Left lung (tissue), 14 donors: ENCODE measurements at places on chromosomes 13 and 19.

DNA sequence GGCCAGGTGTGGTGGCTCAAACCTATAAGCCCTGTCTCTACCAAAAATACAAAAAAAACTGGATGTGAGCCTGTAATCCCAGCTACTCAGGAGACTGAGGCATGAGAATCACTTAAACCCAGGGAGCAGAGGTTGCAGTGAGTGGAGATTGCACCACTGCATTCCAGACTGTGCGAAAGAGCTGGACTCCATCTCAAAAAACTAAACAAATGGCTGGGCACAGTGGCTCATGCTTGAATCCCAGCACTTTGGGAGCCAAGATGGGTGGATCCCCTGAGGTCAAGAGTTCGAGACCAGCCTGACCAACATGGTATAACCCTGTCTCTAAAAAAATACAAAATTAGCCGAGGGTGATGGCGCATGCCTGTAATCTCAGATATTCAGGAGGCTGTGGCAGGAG, 34.9 kb upstream of the ZNF83 start:
- DNase-seq = no peak

GRCh38 chr13:26558074-26558805, 757 bp downstream of the WASF3 start:
- no peak for DNase-seq

GRCh38 chr19:56751078-56751489, 79.5 kb upstream of the ZNF835 start:
- DNase-seq = no peak

GRCh38 chr19:45101806-45102205, 8.8 kb downstream of the PPP1R37 start:
- DNase-seq = no peak

DNA sequence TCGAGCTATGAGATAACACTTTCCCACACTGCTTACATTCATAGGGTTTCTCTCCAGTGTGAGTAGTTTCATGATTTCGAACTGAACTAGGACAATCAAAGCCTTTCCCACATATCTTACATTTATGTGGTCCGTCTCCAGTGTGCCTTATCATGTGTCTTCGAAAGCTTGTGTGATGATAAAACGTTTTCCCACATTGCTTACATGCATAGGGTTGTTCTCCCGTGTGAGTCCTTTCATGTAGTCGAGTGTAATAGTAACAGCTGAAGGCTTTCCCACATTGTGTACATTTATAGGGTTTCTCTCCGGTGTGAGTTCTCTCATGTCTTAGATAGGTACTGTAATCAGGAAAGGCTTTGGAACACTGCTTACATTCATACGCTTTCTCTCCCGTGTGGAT, 16.3 kb downstream of the ZNF823 start:
- DNase-seq = no peak

DNA sequence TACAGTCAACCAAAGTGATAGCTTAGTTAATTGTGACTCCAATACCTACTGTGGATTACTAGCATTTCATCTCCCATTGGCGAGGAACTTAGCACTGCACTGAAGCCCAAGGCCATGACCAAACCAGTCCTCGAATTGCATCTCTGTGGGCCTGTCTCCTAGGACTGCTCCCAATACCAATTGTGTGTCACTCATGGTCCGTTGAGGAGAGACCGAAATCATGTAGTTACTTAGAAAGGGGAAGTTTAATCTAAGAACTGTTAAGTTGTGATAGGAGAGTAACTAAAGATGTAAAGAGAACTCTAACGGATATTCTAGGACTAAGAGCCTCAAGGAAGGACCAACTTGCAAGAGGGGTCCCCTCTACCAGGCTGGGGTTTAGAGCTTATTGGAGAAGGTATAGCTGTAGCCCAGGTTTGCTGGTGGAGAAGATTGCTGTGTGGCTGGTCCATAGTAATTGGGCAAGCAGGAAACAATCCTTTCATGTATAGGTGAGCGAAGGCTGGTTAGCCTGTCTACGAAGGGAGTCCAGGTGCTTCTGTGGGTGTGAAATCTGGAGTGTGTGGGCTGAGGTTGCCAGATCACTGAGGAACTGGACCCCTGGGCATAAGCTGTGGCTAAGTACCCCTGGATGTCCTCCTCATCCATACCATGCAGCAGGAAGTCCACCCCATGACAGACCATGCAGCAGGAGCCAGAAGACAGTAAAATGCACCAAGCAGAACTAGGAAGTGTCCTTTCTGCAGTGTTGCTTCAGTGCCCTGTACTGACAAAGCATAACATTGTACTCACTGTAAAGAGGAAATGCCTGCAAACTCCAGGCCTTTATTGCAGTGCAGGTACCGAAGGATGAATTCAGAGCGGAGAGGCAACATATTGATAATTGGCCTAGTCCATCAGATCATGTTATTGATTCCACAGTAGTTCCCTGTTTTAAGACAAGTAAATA, 30.8 kb downstream of the DNAJC3 start:
- DNase-seq = no peak

- DNase-seq = peak; percentile 41
Observed at GRCh38 chr13:25819856-25820530, 231.8 kb downstream of the SHISA2 start.

DNA sequence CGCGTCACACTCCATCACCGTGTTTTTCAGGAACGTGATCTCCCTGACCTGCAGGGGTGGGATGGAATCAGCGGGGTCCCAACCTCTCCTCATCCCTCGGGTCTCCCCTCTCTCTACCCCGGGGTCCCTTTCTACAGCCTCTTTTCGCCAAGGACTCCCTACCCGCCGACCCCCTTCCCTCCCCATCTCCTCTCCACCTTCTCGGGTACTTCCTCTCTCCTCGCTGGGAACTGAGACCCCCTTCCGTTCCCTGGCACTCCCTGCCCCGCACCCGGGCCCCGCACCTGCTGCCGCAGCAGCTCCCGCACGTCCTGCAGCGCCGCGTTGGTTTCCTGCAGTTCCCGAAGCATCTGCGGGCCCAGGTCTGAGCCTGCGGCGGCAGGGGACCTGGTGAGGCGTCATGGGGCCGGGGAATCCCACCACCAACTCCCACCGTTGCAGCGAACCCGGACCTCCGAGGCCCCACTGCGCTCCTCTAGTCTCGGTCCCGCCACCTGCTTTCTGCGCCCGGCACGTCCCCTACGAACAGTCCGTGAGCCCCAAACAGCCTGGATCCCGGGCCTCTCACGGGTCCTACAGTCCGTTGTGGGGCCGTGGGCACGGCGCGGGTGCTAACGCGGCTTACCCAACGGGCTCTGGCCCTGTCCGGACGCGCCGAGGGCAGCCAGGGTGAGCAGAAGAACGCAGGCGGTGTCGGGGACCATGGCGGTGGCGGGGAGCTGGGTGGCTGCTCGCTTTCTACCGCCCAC, at the start of gene COMP:
COMP (minus strand) TSS at position 740 of the 749 bp plus-strand sequence; CDS start at position 704, 36 bp downstream.
- no peak for DNase-seq

GRCh38 chr19:14089662-14090508, 666 bp downstream of the SAMD1 start:
- no peak for DNase-seq

- DNase-seq = no peak
Observed at GRCh38 chr13:20161275-20161950, 561 bp upstream of the GJA3 start.

GRCh38 chr19:41957838-41958366, 1.2 kb downstream of the RABAC1 start:
- DNase-seq = no peak

DNA sequence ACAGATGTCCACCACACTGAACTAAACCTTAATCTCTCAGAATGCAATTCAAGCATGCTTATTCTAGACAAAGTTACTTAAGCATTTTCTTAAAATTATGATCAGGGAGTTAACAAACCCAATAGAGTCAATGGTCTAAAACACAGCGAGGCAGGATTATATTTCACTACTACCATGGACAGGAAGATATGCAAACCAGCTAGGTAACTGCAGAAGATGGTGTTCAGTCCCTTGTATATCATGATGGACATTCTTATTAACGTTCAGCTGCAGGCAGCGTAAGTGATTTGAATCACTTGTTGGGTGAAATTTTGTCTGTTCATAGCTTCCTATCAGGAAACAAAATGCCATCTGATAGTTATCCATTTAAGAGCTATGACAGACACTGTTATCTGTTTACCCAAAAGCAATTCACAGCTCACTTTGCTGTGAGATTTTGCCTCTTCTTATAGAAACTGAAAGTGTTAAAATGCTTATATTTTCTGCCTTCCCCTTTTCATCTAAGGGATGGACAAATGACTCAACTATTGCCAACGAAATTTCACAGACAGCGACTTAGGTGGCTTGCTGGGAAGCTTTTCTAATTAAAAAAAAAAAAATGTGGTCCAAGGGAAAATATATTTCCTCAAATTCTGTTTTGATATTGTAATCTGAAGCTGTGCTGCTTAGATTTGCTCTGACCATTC, 591.9 kb downstream of the DACH1 start:
- no peak for DNase-seq

GRCh38 chr13:94248454-94249228, 230.8 kb downstream of the DCT start:
- no peak for DNase-seq

DNA sequence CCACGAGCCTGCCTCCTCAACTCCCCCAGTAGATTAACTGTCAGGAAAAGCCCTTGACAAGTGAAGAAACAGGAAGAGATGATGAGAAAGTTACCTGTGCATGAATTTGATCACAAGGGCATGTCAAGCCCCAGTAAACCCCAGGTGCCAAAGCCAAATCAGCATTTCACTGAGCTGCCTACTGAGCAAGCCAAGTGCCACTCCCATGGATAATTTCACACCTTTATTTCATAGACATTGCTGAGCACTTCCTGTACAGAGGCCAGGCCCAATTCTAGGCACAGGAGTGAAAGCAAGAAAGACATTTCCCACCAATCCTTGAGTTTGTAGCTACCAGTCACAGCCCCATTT, 2.4 kb downstream of the GADD45GIP1 start:
- DNase-seq = no peak

GRCh38 chr13:99312493-99312883, 5.3 kb upstream of the GPR183 start:
- DNase-seq = peak; percentile 82

DNA sequence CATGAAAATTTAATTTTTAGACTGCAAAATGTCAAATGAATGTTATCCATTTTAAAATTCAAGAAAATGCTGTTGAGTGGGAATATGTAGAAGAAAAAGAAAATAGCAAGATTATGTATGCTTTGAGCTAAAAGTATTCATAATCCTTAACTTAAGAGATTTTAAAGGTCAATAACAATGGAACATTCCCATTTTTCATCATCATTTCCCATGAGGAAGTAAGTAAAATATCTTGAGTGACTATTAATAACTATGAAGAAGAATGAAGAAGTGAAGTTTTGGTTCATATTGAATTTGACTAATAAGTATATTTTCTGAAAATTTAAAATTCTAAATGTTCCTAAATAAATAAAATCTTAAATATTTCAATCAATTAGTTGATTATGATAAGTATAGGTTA, 273.4 kb downstream of the DACH1 start:
- DNase-seq = no peak

- DNase-seq = no peak
Observed at GRCh38 chr19:5078666-5079065, 109.8 kb downstream of the KDM4B start.

- no peak for DNase-seq
Observed at GRCh38 chr13:77868717-77869116, 49.9 kb downstream of the EDNRB start.

DNA sequence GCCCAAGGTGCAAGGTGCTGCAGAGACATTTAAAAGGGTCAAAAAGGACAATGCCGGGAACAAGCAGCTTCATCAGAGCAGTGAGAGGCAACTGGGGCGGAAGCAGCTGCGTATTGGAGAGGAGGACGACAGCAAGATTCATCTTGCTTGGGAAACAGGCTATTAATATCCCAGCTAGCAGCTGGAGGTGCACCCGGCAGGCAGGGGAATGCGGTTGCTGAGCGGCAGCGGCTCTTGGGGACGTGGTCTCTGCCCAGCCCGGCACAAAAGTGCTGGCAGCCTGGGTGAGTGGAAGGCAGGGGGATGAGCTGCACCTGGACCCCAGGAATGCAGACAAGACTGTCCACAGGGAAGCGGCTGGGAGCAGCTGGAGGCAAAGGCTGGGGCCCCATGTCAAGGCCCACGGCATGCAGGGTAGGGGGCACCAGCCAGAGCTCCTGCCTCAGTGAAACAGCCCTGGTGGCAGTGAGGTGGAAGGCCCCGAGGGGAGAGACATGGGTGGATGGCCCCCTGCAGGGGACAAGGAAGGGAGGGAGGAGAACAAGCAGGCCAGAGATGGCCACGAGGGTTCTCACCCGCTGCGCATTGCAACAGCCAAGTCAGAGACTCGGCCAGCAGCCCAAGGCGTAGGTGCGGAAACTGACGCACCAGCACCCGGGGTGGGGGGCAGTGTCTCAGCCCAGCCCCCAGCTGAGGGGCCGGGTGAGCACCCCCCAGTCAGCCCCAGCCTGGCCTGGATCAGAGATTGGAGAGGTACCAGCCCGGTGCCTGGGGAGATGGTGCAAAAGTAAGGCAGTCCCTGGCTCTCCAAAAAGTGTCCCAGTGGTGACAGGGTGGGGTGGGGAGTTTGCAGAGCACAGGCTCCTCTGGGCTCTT, 34.4 kb downstream of the PEPD start:
- DNase-seq = no peak

GRCh38 chr13:44420376-44421220, 47.0 kb downstream of the SERP2 start:
- DNase-seq = no peak

DNA sequence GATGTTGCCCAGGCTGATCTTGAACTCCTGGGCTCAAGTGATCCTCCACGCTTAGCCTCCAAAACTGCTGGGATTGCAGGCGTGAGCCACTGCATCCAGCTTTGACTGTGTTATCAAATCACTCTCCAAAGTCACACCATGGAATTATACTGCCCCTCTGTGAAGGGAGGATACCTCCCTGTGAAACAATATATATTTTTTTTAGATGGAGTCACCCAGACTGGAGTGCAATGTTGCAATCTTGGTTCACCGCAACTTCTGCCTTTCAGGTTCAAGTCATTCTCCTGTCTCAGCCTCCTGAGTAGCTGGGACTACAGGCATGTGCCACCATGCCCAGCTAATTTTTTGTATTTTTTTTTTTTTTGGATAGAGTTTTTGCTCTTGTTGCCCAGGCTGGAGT, 7.7 kb downstream of the TYK2 start:
- DNase-seq = no peak

DNA sequence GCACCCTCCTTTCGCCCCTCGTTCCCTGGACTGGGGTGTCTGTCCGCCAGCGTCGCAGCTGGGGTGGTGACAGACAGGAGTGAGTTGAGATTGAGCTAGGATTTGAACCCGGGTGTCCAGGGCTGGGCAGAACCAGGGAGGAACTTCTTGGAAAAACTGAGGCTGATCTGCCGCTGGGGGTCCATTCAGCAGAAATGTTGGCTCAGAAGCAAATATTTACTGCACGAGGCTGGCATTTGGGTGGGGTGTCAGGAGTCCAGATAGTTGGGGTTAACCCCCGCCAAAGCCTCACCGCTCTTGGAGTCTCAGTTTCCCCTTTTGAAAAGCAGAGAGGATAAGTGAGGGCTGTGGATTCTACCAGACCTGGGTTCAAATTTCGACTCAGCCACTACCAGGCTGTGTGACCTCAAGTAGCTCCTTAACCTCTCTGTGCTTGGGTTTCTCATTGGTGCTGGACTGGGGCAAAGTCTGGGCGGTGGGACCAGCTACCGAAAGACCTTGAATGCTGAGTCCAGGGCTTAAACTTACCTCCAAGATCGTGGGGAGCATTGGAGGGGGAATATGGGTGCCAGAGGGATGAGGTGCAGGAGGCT, 20.9 kb downstream of the MAST3 start:
- no peak for DNase-seq

GRCh38 chr13:112252804-112253590, 123.2 kb upstream of the SPACA7 start:
- DNase-seq = no peak
